Neural crest cell (in vitro differentiated cells): ENCODE measurements at places on chromosomes 4 and X. TPM values are rescaled to one million over a fixed set of nuclear protein-coding genes. Genes with fewer than 3 reads are reported as not detected.
A peak's percentile ranks its signal among the peaks of the same experiment; 100 is the strongest.

The IBSP gene
- total RNA-seq: not detected in 2 replicates

The NPY1R gene
- total RNA-seq: 0.41 and 0.49 TPM in 2 replicates

The HEPH gene
- total RNA-seq: 12.2 and 14.0 TPM in 2 replicates

The FAM9B gene
- not detected in 2 replicates for total RNA-seq

The SERTM2 gene
- 0.11 TPM in 1 of 2 replicates, not detected in the other for total RNA-seq

The TAF7L gene
- total RNA-seq: 0.19 TPM in 1 of 2 replicates, not detected in the other

The ITGB1BP2 gene
- total RNA-seq: 7.1 and 10.2 TPM in 2 replicates

The ADH1B gene
- total RNA-seq: not detected in 2 replicates

The NLGN4X gene
- 57.4 and 57.8 TPM in 2 replicates for total RNA-seq

- peak; percentile 18 for DNase-seq
Measured at GRCh38 chrX:18353931-18354368, 538 bp downstream of the SCML2 start.

- DNase-seq: no peak
Measured at GRCh38 chr4:181845617-181846016, 397.6 kb upstream of the TENM3 start.

GRCh38 chr4:1019320-1019719, 7.9 kb downstream of the FGFRL1 start:
- DNase-seq: no peak

GRCh38 chr4:103754844-103755243, 35.1 kb upstream of the TACR3 start:
- DNase-seq: no peak

GRCh38 chr4:182752158-182752910, 164.9 kb downstream of the DCTD start:
- no peak for DNase-seq

GRCh38 chr4:98586962-98587354, 71.5 kb downstream of the TSPAN5 start:
- DNase-seq: no peak

DNA sequence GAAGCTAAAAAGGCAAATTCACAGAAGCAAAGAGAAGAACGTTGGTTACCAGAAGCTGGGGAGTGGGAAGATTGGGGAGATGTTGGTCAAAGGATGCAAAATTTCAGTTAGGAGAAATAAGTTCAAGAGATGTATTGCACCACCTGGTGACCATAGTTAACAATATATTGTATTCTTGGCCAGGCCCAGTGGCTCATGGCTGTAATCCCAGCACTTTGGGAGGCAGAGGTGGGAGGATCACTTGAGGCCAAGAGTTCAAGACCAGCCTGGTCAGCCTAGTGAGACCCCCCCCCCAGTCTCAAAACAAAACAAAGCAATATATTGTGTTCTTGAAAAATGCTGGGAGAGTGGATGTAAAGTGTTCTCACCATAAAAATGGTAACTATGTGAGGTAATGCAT, 67.9 kb downstream of the TAB3 start:
- DNase-seq: no peak

- DNase-seq: no peak
Measured at GRCh38 chr4:83876047-83876446, 340.1 kb downstream of the GPAT3 start.

GRCh38 chr4:81622474-81623184, 150.9 kb upstream of the RASGEF1B start:
- DNase-seq: no peak

DNA sequence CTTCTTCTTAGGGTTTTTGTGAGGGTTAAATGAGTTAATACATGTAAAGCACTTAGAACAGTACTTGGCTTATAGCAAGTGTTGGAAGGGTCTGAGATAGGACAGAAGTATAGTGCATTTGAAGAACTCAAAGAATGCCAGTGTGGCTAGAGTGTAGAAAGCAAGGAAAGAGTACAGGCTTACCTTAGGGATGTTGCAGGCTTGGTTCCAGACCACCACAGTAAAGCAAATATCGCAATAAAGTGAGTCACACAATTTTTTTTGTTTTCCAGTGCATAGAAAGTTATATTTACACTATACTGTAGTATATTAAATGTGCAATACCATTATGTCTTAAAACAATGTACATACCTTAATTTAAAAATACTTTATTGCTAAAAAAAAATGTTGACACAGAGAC, 41.3 kb downstream of the KIF4A start:
- no peak for DNase-seq

DNA sequence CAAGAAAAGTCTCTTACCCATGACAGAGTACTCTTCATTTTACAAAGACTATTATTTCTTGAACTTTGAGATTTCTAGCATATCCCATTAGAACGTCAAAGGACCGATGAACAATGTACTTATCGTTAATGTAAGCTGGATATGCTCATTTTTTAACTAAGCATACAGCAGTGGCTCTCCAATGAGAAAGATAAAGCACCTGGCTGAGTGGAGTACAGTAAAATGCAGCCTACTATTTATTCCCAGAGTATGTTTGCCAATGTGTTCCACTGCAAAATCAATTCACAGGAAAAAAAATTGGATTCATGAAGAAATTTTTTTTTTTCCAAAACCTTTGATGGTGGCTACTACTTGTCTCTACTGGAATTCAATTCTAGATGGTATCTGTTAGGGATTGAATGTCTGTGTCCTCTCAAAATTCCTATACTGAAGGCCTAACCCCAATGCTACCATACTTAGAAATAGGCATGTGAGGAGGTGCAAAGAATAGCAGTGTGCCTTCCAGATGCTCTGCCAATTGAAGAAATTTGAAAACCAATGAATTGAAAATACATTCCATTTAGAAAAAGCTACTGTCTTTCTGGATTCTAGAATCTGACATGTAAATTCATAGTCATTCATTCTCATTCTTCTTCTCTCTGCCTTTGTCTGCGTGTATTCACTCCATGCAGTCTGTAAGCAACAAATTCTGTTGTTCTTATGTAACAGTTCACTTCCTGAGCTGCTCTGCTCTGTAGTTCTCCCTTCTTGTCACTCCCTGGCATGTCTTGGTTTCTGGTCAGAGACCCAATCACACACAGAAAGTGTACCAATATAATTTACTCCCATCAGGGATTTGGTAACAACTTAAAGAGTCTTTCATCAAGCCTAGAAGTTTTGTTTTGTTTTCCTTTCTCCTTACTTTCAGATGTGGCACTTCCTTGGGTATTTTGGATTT, 61.4 kb downstream of the PAPSS1 start:
- DNase-seq: no peak

DNA sequence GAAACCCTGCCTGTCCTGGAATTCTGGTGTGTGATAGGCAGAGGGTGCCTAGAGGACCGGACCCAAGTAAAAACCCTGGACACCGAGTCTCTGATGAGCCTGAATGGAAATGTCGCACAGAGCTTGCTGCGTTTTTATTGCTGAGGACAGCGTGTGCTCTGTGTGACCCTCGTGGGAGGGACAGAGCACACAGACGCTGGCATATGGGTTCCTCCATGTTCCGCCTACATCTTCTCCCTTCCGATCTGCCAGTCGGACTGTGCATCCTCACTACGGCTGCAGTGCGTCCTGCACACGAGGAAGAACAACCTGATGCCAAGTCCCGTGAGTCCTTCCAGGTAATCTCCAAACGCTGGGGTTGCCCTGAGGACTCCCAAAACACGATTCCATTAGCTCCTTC, 68.3 kb downstream of the AFAP1 start:
- no peak for DNase-seq

DNA sequence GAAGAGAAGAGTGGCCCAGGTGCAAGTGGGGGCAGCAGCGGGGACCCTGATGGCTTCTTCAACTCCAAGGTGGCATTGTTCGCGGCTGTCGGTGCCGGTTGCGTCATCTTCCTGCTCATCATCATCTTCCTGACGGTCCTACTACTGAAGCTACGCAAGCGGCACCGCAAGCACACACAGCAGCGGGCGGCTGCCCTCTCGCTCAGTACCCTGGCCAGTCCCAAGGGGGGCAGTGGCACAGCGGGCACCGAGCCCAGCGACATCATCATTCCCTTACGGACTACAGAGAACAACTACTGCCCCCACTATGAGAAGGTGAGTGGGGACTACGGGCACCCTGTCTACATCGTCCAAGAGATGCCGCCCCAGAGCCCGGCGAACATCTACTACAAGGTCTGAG, 11.4 kb downstream of the EFNB1 start:
- DNase-seq: no peak

- DNase-seq: no peak
Measured at GRCh38 chr4:152870606-152871005, 65.5 kb upstream of the FHDC1 start.

DNA sequence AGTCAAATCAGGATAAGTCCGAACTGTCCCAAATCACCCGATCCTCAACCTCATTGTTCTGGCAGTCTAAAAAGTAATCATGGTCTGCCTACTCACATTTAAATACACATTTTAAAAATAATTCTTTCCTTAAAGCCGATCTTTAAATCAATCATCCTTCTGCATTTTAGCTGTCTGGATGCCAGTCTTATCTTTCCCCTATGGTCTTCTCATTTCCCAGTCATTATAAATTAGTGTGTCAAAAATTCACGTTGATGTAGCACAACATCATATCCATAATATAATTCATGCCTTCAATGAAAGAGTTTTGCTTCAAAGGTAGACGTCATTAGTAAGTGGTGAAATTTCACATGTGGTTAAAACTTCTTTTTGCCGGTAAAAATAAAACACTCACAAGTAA, 108.1 kb upstream of the FRG1 start:
- no peak for DNase-seq
